ENCODE measurements at places on chromosomes 7 and 10.

DNA sequence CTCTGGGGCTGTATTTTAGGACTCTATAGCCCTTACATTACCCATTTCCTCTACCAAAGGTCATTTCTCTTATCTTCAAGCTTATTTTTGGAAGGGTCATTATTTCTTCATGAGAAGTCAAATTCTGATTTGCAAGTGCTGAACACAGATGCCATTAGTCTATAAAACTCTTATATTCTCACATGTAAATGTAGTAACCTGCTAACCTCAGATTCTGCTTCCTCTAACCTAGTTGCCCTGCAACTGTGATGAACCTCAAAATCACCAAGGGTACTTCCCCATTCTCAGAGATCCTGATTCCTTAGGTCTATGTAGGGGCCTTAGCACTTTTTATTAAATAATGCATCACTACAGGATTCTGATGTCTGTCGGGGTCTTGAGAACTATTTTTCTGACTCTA is 6.3 kb downstream of the FAS start:
- DNase-seq = no peak

GRCh38 chr7:78074713-78075112 is 276.1 kb downstream of the PHTF2 start:
- DNase-seq = no peak

DNA sequence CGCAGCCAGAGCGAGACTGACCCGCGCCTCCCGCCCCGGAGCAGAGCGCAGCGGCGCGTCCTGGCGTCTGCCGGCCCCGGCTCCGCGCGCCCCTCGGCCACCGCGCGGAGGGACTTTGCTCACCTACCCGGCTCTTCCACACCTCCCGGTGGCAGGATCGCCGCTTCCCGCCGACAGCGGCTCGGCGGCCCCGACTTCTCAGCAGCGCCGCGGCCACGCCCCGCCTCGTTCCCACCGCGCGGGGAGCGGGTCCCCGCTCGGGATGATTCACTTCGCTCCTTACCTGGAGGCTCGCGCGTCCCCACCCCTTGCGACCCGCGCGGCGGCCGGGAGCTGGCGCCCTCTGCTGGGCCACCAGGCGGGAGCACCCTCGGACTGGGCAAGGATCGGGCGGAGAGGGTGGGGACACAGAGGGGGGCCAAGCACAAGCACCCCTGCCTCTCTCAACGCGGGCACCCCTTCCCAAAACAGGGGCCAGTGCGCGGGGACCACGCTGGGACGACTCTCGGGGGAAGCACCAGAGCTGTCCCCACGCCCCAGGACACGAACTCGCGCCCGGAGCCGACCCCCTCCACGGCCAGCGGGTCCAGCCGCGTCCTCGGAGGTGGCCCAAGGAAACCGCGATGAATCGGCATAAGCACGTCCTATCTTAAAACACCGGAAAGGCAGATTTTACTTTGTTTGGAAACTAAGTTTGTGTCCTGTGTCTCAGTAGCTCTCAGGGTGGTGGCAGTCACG is 101.0 kb upstream of the SVIL start:
- DNase-seq = no peak

- no peak for DNase-seq
Measured at GRCh38 chr10:88440541-88440940, 142.6 kb downstream of the RNLS start.

DNA sequence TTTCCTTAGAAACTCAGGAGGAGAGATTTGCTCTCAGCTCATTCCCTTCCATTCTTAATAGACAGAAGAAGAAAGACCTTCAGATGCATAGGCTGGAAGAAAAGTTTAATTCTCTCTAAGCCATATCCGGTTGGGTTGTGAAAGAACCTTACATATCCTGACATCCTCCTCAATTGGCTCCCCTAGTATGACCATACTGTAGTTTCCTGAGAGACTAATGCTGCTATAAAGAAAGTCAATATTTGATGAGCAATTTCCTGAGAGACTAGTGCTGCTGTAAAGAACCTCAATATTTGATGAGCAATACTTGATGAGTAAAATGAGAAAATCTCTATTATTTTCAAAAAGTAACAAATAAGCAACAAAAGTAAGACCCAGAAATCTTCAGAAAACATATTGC is 888.5 kb upstream of the SORCS1 start:
- no peak for DNase-seq

- DNase-seq = no peak
Measured at GRCh38 chr7:54843841-54844355, 84.9 kb upstream of the SEC61G start.

DNA sequence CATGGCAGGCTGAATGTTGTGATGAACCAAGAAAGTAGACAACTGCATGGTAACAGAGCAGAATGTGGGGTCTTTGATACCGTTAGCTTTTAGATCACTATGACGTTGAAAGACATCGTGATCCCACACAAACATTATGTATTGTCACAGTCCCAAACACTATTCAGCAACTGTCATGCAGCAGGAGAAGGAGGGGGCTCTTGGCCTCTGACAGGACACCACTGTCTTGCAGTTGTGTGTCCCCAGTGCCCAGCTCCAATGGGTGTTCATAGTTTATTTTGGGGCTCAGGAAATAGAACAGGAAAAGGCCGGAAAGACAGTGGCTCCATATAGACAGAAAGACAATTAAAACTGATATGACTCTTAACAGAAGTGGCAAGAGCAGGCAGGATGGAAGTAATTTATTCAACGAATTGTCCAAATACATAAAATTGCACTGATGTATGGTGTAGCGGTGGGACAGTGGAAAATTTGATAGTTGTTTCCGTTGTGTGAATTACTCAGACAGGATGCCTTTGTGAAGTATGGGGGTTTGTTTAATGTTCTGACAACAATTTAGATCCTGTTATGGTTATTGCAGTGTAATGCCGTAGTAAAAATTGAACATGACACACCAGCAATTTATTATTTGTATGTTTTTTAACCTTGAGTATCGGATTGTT is 292.0 kb downstream of the LRMDA start:
- DNase-seq = no peak

DNA sequence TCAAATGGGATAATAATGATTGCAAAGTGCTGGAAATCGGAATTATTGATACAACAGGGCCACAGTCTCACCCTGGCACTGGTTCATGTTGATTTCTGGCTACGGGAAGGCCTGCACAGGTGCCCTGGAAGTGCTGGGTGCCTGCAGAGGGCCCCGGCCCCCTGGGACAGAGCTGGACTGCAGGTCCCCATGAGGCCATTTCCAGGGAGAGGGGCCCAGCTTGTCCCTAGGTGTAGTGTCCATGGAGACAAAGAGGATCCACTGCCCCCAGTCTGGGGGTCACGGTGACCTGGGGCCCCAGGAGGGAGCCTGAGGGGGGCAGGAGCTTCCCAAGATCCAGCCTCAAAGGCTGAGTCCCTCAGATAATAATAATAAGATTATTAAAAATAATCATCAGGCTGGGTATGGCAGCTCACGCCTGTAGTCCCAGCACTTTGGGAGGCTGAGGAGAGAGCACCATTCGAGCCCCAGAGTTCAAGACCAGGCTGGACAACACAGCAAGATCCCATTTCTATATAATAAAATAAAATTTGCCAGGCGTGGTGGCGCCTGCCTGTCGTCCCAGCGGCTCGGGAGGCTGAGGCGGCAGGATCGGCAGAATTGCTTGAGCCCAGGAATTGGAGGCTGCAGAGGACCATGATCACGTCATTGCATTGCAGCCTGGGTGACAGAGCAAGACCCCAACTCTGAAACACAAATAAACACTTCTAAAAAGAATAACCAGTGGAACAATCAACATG is 98.1 kb downstream of the MICALL2 start:
- no peak for DNase-seq

DNA sequence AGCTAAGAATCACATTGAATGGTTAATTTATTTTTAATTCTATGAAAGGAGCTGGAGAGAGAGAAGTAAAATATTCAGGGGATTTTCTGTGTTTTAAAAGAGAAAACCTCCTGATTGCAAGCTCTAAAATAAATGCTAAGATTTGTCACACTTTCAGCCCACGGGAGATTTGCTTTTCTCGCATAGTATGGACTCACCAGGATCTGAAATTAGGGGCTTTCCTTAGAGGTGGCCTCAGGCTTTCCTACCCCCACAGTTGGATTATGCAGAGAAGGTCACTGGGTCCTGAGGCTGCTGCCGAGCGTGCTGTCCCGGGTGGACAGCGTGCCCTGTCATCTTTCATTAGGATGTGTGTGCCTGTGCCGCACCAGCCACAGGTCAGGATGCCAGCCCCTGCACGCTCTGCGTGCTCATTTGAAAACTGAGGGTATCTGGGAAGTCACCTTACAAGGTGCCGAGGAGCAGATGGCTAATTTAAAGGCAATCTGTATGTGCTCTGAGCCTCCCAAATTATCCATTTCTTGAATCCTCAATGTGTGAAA is 258.8 kb downstream of the CELF2 start:
- DNase-seq = no peak

DNA sequence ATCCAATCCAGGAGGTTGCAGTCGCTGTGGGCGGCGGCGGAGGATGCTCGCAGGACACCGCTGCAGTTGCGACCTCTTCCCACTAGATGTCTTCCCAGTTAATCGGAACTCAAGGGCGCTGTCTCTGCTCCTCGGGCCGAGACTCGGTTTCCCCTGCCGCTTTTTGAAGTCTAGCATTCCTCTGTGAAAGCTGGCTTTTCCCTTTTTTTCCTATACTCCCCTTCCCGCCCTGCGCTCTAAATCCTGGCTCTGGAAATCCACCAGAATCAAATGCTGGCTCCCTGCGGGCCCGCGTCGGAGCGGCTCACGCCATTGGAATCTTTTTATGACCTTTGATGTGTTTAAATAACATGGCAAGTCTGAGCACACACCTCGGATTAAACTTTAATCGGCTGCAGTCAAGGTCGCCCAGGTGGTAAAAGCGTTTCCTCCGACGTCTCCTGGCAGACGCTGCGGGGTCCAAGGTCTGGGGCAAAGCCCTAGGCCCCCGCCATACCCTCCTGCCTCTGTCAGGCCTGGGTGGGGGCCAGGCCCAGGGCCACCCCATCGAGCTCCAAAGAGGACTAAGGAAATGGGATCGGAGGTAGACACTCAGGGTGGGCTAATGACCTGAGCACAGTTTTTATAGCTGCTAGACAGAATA is 10.7 kb upstream of the HOXA13 start:
- DNase-seq = no peak

DNA sequence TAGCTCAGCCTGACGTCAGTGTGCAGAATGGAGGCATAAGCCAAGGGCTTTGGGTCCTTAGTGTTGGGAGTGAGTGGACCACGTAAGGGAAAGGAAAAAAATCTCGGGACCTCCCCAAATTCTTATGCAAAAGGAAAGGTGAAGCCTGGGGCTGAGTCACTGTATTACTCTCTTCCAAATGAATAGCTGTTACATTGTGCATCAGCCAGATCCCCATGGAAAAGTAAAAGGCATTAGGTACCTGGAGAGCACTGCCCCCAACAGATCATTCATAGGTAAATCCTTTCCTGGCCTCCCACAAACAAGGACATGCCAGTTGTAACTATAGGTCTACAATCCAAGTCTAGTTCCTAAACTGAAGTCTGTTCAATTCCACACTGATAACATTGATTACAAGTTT is 170.5 kb downstream of the C1GALT1 start:
- DNase-seq = no peak

DNA sequence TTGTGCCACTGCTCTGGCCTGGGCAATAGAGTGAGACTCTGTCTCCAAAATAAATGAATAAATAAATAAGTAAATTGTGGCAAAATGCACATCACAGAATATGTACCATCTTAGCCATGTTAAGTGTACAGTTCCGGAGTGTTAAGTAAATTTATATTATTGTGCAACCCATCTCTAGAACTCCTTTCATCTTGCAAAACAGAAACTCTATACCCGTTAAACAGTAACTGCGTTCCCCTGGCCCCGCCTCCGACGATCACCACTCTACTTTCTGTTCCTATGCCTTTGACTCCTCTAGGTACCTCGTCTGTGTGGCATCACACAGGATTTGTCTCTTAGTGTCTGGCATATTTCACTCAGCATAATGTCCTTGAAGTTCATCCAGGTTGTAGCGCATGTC is 356.4 kb upstream of the FOXK1 start:
- no peak for DNase-seq

GRCh38 chr7:140456551-140457051 is 22.7 kb downstream of the MKRN1 start:
- no peak for DNase-seq

DNA sequence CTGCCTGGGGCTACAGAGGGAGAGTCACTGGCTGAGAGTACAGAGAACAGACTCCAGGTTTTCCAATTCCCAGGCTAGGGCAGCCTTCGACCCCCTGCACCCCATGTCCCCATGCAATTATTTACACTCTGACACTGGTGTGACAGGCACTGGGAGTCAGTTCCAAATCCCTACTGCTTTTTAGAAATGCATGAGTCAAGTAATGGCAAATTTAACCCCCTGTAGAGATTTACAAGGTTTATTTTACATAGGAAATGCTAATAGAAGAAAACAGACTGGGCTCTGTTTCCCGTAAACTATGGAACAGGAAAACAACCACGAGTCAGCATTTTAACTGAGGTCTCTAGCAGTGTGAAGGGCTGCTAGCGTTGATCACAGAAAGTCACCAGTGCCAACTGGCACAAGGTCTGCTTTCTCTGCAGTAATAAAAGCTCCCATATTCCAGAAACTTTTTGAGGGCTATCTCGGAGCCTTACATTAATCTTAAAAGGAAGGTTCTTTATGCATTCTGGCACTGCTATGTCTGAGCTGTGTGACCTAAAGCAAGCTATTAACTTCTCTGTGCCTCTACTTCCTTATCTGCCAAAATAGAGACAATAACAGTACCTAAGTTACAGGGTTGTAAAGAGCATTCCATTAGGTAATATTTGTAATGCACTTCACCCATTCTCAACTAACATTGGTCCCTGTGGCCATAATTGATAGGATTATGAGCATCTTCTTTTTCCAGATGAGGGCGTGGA is 28.2 kb downstream of the NOD1 start:
- no peak for DNase-seq

DNA sequence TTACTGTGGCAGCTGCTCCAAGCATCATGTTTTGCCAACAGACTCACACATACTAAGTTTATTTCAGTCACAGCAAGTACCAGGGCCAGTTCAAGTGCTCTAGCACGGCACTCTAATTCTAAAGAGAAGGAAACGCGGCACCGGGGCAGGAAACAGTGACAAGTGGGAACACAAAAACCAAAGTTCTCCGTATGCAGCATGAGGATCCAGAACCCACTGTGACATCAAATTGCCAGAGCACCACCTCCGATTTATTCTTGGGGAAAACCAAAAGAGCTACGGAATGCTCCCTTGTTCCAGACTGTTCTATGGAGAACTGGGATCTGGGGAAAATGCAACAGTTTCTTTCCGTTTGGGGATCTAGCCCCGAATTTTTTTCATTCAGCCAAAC is 448 bp upstream of the PTER start:
- no peak for DNase-seq

GRCh38 chr10:44756216-44756615 is 154.9 kb upstream of the TMEM72 start:
- peak; percentile 91 for DNase-seq

Measured in stromal cell of bone marrow (primary cell).